ENCODE measurements at places on chromosomes 13 and 19.
A peak's percentile ranks its signal among the peaks of the same experiment; 100 is the strongest.

DNA sequence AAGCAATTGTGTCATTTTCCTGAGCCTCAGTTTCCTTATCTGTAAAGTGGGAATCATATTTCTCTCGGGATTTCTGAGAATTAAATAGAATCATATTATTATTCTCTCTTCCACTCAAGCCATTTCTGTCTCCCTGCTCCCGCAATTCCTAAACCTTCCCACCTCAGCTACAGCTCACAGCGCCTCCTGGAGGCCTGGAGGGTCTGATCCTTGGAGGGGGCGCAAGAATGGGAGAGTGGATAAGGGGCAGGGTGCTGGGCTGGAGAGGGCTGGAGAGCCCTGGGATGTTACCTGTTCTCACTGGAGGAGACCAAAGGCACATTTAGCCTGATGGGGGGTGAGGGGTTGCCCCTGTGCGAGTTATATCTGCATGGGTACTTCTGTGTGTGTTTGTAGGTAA lies 31.1 kb upstream of the CYP2S1 start:
- DNase-seq: no peak

DNA sequence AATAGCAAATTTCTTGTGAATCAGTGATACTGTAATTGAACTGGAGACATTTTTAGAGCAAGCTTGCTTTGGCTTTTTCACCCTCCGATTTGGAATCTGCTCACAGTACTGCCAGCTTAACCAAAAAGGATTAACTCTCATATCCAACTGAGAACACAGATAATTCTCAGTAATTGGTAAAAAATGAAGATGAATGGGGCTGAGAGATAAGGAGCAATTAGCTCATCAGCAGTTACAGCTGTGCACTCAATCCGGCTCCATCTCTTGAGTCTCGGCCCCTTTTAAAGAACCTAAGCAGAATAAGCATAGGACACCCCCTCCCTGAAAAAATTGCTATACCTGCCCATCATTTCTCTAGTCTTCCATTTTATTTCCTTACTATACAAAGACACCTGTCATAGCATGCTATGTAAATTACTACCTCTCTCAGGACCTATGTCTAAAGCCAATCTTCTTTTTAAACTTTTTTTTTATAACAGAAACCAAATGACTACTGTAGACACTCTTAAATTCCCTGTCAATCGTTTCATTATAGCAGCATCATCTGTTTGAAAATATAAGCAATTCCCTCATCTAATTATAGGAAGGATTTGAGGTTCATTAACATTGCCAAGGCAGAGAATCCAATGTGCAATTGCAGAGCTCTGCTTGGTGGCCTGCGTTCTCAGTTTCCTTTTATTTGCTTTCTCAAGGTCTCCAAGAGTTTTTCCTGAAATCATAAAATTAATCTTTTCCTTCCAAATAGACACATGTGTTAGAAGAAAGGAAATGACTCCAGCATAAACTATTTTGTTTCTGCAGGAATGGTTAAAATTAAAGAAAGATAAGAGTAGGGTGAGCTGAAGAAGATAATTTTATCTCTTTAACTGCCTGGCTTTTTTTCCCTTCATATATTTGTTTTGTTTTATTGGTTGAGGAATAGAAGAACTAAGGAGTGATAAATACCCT lies 242.1 kb downstream of the DACH1 start:
- no peak for DNase-seq

DNA sequence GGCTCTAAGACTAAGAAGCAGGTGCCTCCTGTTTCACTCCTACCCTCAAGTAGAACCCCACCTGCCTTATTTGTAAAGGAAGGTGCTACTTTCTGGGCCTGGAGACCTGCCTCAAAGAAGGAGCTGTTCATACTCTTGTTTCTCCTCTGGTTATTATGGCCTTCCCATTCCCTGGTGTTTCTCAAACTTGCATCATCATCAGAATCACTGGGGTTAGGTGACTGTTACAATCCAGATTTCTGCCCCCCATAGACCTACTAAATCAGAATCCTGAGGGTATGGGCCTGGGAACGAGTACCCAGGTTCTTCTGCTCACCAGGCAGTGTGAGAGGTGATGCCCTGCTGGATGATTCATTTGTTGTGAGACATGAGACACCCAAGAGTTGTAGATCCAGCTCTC lies 18.4 kb downstream of the SAMD4B start:
- DNase-seq: no peak

DNA sequence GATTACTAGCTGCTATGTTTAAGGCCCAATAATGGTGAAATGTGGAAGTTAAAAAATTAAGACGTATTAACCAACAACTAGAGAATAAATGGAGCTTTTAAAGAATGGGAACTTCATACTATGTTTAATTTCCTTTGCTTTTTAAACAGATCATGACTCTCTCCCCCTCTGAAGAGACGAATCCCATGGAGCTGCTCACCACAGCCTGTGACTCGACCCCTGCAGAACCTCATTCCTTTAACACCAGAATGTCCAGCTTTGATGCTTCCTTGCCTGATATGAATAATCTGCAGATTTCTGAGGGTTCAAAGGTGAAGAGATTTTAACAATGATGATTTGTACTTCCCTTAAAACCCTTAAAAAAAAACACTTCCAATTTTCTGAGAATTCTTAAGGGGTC lies 53.0 kb downstream of the ZAR1L start:
- DNase-seq: no peak

GRCh38 chr13:70723732-70724131 lies 615.5 kb upstream of the KLHL1 start:
- DNase-seq: no peak

- no peak for DNase-seq
These were observed 13.4 kb upstream of the SIGLEC12 start for GRCh38 chr19:51514866-51515481.

- DNase-seq: no peak
These were observed 13.3 kb downstream of the BCAM start for GRCh38 chr19:44822177-44822576.

DNA sequence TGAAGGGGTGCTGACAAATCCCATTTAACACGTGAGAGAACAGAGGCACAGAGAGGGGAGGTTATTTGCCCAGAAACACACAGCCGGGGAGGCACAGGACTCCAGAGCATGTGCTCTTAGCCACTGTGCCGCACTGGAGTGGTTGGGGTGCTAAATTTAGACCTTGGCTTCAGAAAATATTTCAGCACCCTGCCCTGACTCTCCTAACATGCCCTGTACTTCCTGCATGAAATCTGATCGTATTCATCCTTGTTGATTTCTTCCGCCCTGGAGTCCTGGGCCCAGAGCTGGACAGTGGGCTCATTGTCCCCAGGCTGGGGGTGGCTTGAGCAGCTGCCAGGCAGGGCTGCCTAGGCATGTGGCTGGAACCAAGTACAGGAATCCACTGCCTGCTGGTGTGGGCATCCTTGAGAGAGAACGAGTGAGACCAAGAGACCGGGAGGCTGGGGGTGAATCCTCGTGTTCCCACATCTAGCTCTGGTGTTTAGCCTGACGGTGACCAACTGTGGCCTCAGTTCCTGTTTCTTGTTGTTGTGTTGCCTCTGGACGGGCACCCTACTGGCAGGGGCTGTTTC lies 5.3 kb downstream of the SLC27A1 start:
- no peak for DNase-seq

GRCh38 chr13:26707122-26708006 lies 53.2 kb downstream of the GPR12 start:
- peak; percentile 59 for DNase-seq

DNA sequence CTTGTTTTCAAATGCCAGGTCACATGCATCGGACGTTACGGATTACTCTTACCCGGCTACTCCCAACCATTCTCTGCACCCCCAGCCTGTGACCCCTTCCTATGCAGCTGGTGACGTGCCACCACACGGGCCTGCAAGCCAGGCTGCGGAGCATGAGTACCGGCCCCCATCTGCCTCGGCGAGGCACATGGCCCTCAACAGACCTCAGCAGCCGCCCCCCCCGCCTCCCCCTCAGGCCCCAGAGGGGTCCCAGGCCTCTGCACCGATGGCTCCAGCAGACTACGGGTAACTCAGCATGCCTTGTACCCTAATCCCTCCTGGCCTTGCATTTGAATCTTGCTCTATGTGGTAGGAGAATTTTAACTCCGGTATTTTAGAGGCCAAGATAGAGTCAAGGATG lies 79.5 kb downstream of the GPR12 start:
- DNase-seq: no peak

DNA sequence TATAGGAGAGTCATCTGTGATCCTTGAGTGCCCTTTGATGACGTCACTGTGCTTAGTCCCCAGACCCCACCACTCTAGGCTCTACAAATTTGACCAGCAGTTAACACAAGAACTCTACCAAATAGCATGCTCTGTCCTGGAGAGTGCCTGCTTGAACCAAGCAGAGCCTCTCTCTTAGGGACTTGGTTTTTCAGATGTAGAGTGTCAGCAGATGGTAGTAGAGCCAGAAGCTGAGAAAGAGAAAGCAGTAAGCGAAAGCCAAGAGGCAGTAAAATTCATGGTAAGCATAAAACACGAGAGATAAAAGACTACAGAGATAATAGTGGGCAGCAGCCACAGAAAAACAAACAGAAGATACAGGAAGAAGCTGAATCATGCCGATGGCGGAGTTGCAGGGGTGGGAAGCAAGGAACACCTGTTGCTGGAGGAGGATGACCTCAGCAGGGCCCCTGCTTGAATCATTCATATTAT lies 193.3 kb downstream of the SLC7A1 start:
- DNase-seq: no peak

DNA sequence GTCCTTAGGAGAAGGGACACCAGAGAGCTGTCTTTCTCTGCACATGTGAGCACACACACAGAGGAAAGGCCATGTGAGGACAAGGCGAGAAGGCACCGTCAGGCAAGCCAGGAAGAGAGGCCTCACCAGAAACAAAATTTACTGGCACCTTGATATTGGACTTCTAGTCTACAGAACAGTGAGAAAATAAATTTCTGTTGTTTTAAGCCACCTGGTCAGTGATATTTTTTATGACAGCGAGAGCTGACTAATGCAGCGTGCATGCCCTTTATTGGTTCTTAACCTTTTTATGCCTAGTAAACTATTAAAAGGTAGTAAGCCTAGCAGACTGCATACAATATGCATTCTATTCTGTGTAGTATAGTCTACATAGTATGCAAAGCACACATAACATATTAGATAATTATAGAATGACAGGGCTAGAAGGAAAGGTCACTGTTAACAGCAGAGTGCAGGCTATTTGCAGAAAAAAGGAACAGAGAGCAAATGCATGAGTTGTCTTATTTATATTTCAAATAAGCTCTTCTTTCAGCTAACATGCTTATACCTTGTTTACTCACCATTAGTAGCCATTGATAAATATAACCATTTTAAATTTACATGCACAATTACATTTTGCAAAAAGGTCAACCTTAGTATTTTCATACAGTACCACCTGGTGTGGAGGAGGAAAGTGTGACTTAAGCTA lies 25.2 kb upstream of the KATNAL1 start:
- DNase-seq: no peak
